Glutamatergic neuron (in vitro differentiated cells): ENCODE measurements at places on chromosomes 12 and 14. TPM values are rescaled to one million over a fixed set of nuclear protein-coding genes. Genes with fewer than 3 reads are reported as not detected.

SLC6A13 gene
- total RNA-seq, result 0.91 TPM

CLEC4A gene
- total RNA-seq, result 0.71 TPM

TSPAN8 gene
- 1.6 TPM for total RNA-seq

SDR9C7 gene
- 0.39 TPM for total RNA-seq

SLC25A21 gene
- 0.91 TPM for total RNA-seq

PIANP gene
- 48.8 TPM for total RNA-seq

GDF3 gene
- 0.34 TPM for total RNA-seq

CKB gene
- total RNA-seq, result 2,561 TPM

STYK1 gene
- total RNA-seq, result not detected

CMA1 gene
- total RNA-seq, result not detected

LMNTD1 gene
- total RNA-seq, result 1.1 TPM

TMEM63C gene
- total RNA-seq, result 39.9 TPM

CLEC7A gene
- not detected for total RNA-seq

C1RL gene
- total RNA-seq, result 12.8 TPM

DHRS2 gene
- total RNA-seq, result 0.42 TPM

ETFBKMT gene
- 2.2 TPM for total RNA-seq

SERPINA5 gene
- total RNA-seq, result not detected

WNT5B gene
- total RNA-seq, result 16.3 TPM

SIX1 gene
- total RNA-seq, result 79.6 TPM

TAS2R7 gene
- total RNA-seq, result 0.39 TPM

DICER1 gene
- 113 TPM for total RNA-seq

PRB2 gene
- total RNA-seq, result not detected

ASCL1 gene
- total RNA-seq, result not detected

RILPL1 gene
- total RNA-seq, result 6.2 TPM

TBPL2 gene
- not detected for total RNA-seq

LAG3 gene
- 7.3 TPM for total RNA-seq

OR4E2 gene
- not detected for total RNA-seq
